ENCODE measurements at places on chromosomes 11 and 22.

DNA sequence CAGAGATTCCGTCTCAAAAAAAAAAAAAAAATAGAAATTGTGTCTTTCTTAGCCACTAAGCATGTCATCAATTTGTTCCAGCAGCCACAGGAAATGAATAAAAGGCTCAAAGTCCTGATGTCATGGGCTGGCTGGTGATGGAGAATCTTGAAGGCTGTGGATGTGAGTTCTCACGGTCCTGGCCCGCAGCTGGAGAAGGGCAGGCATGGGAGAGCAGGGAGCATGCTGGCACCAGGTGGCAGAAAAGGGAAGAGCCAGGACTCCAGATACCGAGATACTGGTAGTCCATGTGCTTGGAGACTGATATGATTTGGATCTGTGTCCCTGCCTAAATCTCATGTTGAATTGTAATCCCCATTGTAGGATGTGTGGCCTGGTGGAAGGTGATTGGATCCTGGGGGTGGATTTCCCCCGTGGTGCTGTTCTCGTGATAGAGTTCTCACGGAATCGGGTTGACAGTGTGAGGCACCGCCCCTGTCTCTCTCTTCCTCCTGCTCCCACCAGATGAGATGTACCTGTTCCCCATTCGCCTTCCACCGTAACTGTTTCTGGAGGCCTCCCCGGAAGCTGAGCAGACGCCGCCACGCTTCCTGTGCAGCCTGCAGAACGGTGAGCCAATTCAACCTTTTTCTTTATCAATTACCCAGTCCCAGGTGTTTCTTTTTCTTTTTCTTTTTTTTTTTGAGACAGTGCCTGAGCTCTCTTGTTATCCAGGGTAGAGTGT lies 18.1 kb downstream of the MRGPRD start:
- no peak for DNase-seq

DNA sequence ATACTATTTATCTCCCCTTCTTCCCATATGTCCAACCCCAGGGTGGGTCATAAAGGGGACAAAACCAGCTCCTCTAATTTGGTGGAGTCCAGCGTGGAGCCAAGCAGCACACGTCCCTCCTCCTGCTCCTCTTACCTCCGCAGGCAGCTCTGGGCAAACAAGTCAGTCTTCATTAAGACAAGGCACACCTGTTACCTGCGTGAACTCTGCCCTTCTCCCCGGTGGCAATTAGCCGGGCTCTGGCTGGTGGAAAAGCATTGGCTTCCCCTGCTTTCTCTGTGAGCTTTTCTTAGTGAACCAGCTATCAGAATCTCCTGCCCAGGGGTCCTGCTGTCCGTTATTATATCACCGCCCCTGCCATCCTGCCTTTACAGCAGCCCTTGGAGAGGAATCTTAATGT lies 418.7 kb upstream of the CADM1 start:
- no peak for DNase-seq

DNA sequence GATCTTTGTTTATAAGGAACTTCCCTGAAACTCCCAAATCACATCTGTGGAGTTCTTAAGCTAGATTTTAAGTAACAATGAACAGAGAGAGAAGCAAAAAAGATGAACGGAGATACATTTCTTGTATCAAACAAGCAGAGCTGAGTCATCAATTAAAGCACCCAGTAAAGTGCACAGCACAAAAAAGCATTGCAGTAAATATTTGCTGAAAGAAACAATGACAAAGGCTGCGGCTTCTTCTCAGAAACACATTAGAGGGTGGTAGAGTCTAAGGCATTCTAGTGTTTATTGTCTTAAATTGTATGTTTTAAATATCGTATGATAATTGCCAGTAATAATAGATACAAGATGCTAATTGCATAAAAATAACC lies 941.6 kb upstream of the CHORDC1 start:
- DNase-seq = peak; percentile 59

DNA sequence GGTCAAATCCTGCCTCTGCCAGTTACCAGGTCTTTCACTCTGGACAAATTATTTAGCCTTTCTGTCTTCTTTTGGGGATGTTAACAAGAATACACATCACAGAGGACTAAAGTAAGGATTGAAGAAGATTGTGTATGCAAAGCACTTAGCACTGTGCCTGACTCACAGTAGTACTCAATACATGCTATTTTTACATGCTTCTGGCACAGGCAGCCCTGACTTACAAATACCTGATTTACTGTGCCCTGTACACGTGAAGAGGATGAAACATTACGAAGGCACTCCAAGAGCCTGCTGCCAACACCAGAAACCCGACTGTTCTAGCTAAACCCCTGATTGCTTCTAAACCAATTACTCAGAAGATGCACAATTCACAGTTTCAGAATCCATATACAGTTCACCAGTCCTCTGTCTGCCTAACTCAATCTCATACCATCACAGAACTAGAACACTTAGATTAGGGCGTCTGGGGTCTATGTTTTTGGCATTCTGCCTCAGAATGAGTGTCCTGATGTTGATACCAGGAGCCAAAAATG lies 300.9 kb upstream of the DDI1 start:
- no peak for DNase-seq

- peak; percentile 32 for DNase-seq
These were observed 87.0 kb downstream of the CSNK2A3 start for GRCh38 chr11:11265994-11266606.
